Suppressor macrophage treated with lipopolysaccharide for 4 hours (primary cell): ENCODE measurements at places on chromosomes 12 and 14.

- DNase-seq = no peak
Observed at GRCh38 chr12:110778833-110779577, 36.3 kb upstream of the PPP1CC start.

DNA sequence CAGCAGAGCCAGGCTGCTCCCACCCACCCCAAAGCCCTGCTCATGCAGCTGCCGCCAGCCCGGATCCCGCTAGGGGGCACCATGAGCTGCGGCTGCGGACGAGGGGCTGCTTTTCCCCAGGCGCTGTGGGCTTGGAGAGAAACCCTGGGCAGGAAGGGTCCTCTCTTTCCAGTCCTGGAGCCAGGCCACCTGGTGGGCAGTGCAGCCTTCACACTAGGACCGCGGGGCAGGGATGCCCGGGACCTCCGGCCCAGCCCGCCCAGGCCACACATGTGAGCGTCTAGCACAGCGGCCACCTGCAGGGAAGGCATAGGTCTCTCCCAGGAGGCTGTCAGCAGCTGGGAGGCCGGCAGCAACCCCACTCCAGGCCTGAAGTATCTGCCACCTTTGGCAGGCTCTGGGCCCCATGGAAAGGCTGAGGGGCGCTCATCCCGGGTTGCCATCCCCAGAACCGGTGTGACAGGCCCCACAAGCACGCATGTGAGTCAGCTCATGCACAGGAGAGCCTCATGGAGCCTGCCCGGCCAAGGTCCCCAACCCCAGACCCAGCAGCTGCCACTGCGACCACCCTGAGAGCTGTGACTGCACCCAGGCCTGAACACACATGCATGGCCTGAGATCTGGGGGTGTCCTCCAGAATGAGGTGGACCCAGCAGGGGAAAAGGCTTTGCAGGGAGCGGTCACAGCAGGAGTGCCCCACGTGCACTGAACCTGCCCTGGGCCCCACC, 280.0 kb upstream of the RTL1 start:
- no peak for DNase-seq

DNA sequence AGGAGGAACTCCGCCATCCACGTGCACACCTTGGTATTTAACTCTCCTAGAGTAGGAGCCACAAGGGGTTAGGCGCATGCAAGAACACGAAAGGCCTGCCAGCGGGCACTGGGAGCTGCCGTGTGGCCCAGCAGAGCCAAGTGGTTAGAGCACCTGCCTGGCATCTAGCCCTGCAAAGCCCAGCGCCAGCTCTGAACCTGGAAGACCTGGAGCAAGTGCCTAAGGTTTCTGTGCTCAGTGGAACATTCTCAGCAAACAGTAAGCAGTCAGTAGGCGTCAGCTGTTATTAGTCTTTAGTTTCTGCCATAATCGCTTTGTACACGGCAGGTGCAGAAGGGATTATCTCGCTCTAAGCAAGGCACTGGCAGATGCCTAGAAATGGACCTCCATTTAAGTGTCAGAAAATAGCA, 55.4 kb downstream of the SETD3 start:
- no peak for DNase-seq

DNA sequence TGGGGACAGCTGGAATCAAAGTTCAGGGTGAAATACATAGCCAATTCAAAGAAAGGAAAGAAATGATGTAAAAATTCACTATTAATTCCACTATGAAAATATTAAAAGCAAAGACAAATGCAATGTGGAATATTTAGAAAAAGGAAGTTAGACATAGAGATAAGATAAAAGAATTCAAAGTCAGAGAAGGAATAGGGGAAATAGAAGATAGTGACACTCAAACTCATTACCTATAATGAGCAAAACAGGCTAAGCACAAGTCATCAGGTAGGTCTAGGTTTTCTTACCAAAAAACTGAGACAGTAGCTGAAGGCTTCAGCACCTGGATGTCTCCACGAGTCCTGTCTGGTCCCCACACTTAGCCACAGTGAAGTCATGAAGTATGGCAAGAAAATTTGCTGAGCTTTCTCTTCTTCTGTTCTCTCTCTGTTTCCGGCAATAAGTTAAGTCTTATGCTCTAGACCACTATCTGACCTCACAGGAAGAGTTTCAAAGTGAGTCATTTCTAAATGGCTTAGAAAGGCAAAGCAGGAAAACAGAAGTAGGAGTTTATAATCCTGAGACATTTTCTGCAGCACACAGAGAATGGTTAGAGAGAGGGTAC, at the start of gene C3AR1:
TSS of gene C3AR1 (minus strand) at position 369 of the 604 bp plus-strand sequence. CDS start 6,174 bp downstream, outside the sequence.
- DNase-seq = peak; percentile 90

DNA sequence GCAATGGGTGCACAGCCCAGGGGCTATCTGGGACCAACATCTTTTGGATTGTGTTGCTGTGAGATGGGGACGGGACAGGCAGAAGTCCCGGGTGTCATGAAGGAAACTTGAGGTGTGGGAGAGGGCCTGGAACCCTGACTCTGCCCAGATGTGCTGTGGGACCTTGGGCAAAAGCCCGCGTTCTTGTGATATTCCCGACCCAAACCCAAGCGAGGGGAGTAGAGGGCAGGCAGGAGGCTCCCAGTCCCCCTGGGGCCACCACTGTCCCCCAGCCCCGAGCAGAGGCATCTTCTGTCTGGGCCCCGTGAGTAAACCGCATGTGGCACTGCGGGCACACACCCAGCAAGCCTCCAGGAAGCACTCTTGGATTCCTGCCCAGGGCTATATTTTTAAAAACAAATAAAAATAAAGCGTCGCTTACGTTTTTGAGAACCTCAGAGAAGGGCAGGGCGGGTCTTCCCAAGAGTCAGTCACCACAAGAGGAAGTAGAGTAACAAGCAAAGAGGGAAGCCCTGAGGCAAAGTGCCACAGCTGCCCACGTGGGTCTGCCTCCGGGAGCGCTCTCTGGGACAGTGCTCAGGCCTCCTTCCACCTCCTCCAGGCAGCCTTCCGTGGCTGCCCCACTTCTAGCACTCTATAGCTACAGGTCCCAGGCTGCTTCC, 39.5 kb downstream of the BEGAIN start:
- peak; percentile 94 for DNase-seq

DNA sequence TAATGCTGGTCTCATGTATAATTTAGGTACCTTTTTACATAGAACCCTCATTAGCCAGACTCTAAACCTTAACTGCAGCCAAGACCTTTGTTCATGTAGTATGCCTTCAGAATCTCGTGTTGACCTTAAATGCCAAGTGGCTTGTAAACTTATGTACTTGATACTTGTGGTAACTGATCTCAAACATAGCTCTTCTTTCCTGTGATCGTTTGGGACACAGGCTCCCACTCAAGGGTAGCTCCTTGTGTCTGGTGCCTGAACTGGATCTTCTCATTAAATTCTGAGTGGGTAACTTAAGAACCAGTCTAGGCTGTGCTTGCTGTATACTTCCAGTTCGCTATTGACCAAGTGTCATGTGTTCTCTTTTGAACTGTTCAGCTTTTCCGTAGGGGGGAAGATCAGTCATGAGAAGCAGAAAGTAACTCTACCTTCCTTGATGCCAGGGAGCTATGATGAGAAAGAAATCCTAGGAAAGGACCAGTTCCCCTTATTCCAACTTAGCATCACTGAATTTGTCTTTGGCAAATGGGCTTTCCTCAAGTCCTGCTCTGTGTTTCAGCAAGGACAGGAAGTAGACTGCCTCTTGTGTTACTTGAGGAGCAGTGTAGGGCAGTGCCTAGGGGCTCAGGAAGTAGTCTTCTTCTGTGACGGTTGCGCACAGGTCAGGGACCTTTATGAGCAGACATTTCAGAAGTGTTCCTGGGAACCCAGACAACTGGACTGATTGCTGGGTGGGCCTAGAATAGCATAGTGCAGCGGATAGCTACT, 2.5 kb downstream of the LGALS3 start:
- peak; percentile 61 for DNase-seq

DNA sequence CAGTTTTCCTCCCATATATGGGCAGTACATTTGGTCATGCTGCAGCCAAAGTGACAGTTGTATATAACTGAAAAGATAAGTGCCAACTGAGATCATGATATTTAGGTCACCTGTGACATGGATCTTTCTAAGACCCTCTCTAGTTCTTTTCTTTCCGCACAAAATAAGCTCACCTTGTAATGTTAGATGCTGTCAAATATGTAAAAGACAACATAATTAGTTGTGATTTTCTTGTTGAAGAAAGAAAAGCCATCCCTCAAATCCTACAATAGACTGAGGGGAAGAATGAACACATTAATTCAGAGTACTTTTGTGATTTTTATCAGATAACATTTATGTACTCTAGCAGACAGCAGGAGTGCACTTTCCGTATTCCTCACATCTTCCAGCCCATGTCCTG, 37.4 kb downstream of the OVCH1 start:
- no peak for DNase-seq

- peak; percentile 52 for DNase-seq
Observed at GRCh38 chr12:42568952-42569915, 20.3 kb downstream of the PRICKLE1 start.

- no peak for DNase-seq
Observed at GRCh38 chr12:57943438-57944080, 2.2 kb downstream of the ATP23 start.

DNA sequence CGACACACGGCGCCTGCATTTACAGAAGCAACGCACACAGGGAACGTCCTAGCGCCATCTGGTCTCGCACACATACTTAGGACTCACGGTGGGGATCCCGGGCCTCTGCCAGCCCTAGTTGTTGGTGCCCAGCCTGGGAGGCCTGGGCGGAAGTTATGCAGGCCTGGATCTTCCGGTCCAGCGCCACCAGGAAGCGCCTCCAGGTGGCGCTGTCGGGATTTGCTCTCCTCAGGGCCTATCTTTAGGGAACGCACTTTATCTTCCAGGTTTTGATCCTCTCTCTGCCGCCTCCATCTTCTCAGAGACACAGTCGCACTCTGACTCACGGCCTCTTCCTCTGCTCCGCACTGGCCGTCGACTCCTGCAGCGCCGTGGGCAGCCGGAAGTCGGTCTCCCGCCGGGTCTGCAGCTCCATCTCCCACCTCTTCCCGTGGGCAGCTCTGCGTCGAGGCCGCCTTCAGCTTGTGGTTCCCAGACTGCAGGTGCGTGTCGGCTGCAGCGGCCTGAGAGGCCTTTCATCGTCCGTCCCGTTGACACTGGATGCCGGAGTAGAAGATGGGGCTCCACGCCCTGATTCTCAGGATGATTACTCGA, 760.4 kb downstream of the TMEM121 start:
- DNase-seq = peak; percentile 31

DNA sequence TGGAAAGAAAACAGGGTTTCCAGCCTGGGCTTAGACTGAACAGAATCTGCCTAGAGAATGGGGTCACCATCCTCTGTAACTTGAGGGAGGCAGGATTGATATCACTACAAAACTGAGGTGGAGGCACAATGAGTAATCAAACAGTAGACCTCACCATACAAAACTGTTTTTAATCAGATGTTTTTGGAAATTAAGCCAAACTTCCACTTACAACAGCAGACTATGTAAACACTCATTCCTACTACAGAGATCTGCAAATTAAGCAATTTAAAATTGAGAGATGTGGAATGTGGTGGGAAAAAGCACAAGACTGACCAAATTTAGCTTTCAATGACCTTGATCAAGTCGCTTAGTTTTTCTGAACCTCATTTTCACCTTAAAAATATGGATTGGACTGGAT, 104.3 kb upstream of the SLC38A4 start:
- DNase-seq = no peak

DNA sequence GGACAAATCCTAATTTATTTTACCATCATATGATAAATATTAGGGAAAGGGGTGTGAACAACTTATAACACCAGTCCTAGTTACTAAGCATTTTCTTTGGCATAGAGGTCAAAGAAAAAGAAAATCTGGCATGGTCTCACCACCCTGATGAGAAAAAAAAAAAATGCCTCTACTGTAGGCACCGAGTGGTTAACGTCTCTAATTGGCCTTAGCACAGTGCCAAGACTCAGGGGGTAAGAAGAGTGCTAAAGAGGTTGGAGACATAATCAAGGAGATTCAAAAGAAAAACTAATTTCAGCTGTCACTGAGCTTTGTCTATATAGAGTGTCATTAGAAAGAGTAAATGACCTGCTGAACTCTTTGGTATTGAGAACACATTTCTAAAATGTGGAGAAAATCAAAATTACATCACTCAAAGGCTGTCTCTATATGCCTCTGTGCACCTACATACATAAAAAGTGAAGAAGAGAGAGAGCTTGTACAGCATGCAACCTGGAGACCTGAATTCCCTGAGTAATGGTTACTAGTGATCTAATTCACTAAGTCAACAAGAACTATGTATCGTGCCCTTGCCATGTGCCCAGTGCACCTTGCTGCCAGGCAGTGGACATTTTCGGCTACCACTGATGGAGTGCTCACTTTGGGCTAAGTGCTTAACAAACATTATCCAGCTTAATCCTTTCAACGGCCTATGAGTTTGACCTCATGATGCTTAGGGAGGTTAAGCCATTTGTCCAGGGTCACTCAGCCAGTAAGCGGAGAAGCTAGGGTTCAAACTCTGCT, 113.8 kb upstream of the G2E3 start:
- DNase-seq = no peak

DNA sequence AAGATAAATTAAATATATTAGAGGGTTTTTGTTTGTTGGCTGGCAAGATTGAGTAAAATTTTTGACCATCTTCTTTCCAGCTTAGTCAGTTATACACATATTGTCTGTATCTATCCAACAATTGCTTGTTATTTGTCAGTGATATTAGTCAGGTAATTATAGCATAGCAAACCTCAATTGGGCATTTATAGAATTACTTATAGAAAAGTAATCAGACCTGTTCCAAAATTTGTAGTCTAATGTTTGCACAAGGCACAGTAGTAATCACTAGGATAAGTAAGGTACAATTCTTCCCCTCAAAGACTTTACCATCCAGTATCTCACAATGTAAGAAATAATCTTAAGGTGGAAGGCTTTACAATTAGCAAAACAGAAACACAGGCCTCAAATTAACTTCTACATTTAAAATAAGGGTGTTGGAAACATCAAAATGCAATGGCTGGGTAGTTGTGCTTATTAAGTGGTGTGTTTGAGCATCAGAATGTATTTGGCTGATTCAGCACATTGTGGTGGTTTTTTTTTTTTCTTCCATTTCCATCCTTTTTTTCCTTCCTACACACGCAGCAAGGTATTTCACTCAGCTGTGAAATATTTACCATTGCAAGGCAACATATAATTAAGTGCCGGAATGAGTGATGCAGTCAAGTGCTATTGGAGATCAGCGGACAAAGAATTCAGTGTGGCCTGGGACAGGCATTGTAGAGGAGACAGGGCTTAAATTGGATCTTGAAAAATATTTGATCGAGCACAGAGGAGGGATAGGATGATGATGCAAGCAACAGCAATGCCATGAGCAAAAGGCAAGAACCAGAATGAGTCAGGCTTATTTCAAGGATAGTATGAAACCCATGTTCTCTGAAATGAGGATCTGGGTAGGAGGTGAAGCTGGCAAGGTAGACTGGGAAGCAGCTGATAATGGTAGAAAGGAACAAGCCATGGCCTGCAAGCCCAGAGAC, 178.2 kb downstream of the AKAP6 start:
- peak; percentile 18 for DNase-seq

- DNase-seq = no peak
Observed at GRCh38 chr14:53378142-53378541, 225.0 kb upstream of the DDHD1 start.
